ENCODE measurements at places on chromosomes 6 and 20.
A peak's percentile ranks its signal among the peaks of the same experiment; 100 is the strongest.

- DNase-seq, result no peak
These were observed 16.3 kb downstream of the RAD21L1 start for GRCh38 chr20:1242099-1242498.

GRCh38 chr6:133698272-133698671, 190.6 kb upstream of the TCF21 start:
- no peak for DNase-seq

DNA sequence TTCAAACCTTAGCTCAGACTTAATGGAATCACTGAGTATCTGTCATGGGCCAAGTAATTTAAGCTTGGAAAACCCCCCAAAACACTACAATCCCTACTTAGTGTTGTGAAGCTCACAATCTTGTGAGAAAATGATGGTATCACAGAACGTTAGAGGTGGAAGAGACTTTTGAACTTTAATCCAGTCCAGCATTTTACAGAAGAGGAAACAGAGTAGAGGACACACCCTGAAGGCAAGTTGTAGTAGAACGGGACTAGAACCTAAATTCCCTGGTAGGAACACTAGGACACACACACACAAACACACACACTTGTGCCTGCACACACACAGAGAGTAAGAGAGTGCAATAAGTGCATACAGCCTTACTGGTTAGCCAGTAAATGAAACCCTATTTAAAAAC, 50.2 kb upstream of the CAP2 start:
- no peak for DNase-seq

GRCh38 chr6:158068156-158068892, 86.7 kb downstream of the SYNJ2 start:
- no peak for DNase-seq

DNA sequence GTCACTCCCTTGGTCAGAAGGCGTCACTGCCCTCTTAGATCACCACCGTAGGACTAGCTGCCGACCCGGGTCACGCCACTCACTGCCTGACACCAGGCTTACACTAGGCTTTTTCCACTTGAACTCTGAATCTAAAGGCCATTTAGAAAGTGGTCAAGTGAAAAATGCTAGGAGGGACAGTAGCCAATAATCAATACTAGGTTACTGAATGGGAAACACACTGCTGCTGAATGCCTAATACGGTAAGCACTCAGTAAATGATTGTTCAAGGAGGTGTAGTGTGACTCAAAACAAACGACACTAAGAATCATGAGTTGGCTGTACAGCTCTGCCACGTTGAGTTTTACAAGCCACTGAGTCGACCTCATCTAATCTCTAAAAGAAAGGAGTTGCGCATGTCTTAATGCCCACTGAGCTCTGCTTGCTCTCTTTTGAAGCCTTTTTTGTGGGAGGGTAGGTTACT, 760 bp upstream of the IBTK start:
- peak; percentile 11 for DNase-seq

- DNase-seq, result no peak
These were observed 8.4 kb upstream of the MAPK13 start for GRCh38 chr6:36121787-36122494.

DNA sequence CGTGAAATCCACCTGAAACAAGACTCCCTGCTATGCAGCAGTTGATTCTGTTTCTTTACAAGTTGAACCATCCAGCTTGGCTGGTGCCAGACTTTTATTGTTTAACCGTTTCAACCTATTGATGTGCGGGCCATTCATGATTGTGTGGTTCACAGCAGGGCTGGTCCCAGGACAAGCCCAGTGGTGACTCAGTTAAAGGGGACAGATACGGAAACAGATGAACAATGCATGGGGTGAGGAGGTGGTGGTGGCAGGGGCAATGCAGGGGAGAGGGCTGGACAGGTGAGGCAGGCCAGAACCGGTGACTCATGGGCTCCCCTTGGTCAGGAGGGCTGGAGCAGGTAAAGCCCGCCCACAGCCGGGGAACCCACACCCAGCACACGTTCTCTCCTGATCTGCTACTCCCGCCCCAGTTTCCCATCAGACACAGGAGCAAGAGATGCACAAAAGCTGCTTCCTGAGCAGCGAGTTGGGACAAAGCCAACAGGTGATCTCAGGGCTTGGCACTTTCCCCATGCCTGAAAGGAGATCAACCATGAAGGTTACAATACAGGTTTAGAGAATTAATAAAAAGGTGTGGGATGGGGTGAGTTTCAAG, 232.2 kb downstream of the LY86 start:
- DNase-seq, result no peak

DNA sequence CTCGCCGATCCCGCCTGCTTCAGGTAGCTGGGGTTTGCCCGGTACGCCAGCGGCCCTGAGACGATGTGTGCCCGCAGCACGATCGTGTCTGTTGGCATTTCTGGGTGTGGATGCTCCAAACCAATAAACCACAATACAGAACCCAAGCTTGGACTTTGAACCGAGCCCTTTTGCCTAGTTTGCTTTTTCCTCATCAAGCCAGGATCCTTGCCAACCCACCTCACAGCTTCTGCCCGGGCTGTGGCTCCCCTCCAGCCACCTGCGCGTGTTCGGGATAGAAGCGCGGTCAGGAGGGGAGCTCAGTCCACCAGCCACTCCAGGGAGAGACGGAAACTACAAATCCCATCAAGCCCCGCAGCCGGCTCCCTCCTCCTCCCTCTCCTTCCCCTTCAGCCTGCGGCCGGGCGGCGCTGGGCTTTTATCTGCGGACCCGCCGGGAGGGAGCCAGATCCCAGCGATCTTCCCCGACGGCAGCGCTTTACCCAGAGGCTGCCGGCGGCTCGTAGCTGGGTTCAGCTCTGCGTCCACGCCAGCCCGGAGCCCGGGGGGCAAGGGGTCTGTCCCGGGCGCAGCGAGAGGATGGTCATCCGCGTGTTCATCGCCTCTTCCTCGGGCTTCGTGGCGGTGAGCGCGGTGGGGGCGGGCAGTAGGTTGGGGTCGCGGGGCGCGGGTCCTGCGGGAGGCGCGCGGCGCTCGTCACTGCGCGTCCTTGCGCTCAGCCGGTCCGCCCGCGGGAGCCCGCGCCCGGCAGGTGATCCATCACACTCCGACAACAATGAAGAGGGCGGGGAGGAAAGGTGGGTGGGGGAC, at the start of gene SH3BGRL2:
Gene SH3BGRL2, plus strand, starts transcription at position 447 of the 810 bp plus-strand sequence. Its CDS starts 133 bp downstream, at position 580.
- peak; percentile 38 for DNase-seq

DNA sequence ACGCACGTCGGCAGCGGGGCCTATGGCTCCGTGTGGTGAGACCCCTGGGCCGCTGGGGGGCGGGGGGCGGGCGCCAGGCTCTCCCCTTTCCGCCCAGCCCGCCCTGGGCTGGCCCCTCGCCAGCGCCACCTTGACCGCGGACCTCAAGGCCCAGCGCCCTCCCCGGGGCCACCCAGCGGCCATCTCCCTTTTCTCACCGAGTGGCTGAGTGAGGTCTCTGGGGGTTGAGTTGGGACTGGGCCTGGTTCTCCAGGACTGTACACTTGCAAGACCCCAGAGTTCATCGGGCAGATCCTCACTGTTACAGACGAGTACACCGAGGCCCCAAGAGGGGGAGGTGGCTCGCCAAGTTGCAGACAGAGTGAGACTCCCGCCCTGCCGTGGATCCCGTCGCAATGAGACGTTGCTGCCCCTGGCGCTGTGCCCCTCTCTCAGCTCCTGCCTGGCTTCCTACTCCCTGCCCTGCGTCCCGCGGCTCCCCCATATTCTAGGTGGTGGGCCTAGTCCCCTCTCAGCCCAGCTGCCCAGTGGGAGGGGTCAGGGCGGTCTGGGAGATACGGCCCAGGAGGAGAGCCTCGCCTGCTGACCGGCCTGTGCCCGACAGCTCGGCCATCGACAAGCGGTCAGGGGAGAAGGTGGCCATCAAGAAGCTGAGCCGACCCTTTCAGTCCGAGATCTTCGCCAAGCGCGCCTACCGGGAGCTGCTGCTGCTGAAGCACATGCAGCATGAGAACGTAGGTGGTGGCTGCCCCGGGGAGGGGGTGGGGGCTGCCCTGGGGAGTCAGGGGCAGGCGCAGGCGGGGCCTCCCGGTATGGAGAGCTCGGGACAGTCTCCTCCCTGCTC, 576 bp downstream of the MAPK13 start:
- peak; percentile 53 for DNase-seq

- DNase-seq, result peak; percentile 69
These were observed 6.5 kb upstream of the ZSCAN9 start for GRCh38 chr6:28218312-28219248.

GRCh38 chr20:31930779-31931178, 21.1 kb downstream of the PDRG1 start:
- no peak for DNase-seq

DNA sequence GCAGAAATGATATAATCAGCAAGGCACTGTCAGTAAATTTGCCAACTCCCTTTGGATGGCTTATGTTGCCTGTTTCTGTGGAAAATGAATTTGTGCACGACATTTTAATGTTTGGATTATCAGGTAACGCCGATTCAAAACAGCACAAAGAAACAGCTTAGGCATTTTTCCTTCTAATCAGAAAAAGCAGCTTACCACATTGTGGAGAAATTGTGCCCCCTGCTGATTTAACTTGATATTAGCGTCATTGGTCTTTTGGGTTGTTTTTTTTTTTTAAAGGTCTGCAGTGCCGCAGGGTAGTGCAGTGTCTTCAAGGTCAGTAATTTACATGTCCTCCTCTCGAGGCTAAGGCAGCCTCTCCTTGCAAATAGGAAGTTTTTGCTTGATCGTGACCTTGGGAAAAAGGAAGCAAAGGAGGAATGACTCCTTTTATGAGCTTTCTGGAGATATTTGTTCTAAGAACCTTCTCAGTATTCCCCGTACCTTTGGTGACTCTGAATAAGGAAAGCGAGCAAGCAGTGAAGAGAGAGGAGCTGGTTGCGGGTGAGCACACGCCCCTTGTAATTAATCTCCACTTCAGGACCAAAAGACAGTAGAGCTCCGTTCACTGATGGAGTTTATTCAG, 79.1 kb downstream of the ELOVL4 start:
- peak; percentile 10 for DNase-seq

DNA sequence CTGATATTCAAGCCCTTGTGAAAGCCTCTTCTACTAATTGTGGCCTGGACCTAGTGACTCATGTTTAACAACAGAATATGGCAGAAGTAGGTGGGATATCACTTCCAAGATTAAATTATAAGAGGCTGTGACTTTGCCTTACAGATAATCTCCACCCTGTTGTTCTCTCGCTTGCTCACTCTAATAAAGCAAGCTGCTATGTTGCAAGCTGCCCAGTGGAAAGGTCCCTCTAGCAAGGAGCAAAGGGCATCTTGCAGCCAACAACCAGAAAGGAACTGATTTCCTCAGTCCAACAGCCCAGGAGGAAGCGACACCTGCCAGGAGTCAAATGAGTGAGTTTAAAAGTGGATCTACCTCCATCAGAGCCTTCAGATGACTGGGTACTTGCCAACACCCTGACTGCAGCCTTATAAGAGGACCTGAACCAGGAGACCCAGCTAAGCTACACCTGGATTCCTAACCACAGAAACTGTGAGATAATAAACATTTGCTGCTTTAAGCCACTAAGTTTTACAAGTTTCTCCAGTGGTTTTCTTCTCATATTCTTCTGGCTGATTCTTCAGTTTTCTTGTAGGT, 112.6 kb downstream of the FRK start:
- no peak for DNase-seq

- DNase-seq, result no peak
These were observed 53.5 kb upstream of the BMP6 start for GRCh38 chr6:7672066-7673062.
